ENCODE measurements at places on chromosomes 5 and 9.

DNA sequence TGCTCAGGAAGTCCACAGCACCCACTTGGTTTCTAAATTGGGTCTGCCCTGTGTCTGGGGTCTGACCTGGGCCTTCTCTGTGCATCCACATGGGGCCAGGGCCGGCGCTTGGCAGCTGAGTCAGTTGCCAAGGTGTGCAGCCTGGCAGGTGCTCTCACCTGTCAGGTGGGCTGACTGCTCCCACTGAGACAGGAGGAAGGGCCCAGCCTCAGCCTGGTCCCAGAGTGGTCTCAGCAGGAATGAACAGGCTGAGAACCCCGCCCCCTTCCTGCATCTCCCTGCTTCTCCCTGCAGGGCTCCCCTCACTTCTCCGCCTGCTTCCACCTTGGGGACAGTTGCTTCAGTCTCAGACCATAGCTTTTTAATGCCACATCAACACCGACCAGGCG lies 60.5 kb downstream of the BARX1 start:
- DNase-seq = no peak

DNA sequence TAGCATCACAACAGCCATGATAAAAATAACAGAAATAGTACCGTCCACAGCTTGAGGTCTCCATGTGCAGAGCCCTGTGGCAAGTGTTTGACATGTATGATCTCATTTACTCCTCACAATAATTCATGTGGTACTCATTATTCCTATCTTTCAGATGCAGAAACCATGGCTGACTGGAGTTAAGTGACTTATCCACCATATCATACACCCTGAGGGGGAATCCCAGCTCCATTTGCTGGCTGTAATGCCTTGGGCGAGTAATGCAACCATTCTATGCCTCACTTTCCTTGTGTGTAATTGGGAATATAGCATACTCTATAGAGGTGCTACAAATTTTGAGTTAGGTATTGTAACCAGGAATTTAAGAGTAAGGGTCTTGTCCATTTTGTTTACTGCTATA lies 347.0 kb upstream of the CLINT1 start:
- DNase-seq = no peak

DNA sequence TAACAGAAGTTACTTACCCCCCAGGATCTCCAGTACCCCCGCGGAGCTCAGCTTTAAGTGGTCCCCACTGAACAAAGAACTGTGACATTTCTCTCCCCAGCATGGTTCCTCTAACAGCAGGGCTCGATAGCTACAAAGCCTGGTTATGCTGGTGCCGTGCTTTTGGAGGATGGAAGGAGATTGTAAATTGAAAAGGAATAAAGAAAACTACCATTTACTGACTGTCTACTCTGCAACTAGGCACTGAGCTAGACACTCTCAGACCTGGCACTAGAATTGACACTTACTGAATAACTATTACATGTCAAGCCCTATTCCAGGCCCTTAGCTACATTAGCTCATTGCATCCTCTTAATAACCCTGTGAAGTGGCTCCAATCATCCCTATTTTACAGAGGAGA lies 145.3 kb downstream of the TTLL11 start:
- peak; percentile 36 for DNase-seq

- DNase-seq = no peak
Observed at GRCh38 chr9:133958756-133959155, 33.4 kb downstream of the VAV2 start.

- DNase-seq = no peak
Observed at GRCh38 chr5:55143624-55144023, 16.3 kb upstream of the GPX8 start.

- no peak for DNase-seq
Observed at GRCh38 chr5:168407211-168407610, 79.1 kb upstream of the RARS1 start.

DNA sequence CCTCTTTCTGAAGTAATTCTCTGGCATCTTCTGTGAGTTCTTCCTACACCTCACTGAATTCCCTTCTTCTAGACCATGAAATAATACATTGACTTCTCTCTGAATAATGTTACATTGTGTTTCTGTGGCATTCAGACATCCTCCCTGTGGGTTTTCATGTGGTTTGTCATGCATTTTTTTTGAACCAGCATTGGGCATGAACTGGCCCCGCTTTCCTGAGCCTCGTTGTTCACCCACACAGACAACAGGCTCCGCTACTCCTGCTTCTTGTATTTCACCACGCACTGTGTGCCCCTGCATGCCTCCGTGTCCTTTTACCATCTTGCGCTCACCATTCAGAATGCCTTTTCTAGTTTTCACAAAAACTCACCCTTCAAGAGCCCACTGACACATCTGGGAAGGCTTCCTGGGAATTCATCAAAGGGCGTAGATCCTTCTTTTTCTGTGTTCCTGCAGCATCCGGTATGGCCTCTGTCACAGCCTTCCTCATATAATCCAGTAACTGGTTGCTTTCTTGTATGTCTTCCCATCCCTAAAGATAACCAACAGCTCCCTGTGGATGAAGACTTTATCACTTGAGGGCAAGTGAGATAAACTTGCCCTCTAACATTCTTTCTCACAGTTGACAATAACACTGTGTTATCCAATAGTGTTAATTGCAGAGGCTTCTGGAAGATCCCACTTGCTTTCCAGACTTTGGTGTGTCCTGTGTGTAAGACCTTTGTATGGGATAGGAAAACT lies 51.5 kb upstream of the ADAMTSL1 start:
- no peak for DNase-seq
